ENCODE measurements at places on chromosomes 5 and 9.

- H3K27me3 ChIP-seq, result no peaks in the 10 kb centered on the region
- H3K27ac ChIP-seq, result no peak overlapping the region
- H3K4me3 ChIP-seq, result no peak overlapping the region
- no peaks in the 10 kb centered on the region for H3K4me1 ChIP-seq
Observed at GRCh38 chr5:153807801-153808200, 230.9 kb downstream of the FAM114A2 start.

GRCh38 chr5:136776022-136776927 lies 410.9 kb upstream of the TRPC7 start:
- no peak overlapping the region for H3K4me3 ChIP-seq
- no peaks in the 10 kb centered on the region for H3K27me3 ChIP-seq
- no peaks in the 10 kb centered on the region for H3K36me3 ChIP-seq
- peaks cover 24% of the 10 kb centered on the region for H3K4me1 ChIP-seq
- no peak overlapping the region for H3K27ac ChIP-seq

DNA sequence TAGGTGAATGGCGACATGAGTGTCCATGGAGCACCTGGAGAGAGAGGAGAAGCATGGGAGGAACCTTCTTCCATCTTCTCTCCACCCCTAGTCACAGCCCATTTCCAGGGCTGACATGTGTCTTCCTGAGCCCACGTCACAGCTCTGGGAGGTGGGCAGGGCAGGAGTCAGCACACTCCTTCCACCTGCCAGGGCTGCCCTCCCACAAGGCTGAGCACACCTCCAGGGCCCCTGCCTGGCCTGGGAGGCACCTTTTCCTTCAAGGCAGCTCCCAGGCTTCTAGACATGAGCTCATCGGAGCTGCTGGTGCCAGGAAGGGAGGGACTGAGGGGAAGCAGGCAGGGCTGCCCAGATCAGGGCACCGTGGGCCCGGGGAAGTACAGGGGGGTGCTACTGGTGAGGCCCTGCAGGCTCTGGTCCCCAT lies 13.6 kb upstream of the SYNPO start:
- no peaks in the 10 kb centered on the region for H3K27me3 ChIP-seq
- H3K4me1 ChIP-seq, result peaks cover 18% of the 10 kb centered on the region
- no peaks in the 10 kb centered on the region for H3K36me3 ChIP-seq
- no peak for DNase-seq
- H3K27ac ChIP-seq, result no peak overlapping the region

- no peak overlapping the region for H3K4me3 ChIP-seq
- no peak for DNase-seq
- H3K27me3 ChIP-seq, result no peaks in the 10 kb centered on the region
- H3K36me3 ChIP-seq, result no peaks in the 10 kb centered on the region
- H3K4me1 ChIP-seq, result no peaks in the 10 kb centered on the region
Observed at GRCh38 chr5:8807636-8808035, 738.2 kb downstream of the SEMA5A start.

- H3K4me1 ChIP-seq, result peaks cover 82% of the 10 kb centered on the region
- H3K27me3 ChIP-seq, result no peaks in the 10 kb centered on the region
- DNase-seq, result no peak
- H3K27ac ChIP-seq, result no peak overlapping the region
- no peak overlapping the region for H3K4me3 ChIP-seq
Observed at GRCh38 chr5:38603691-38604090, 47.2 kb upstream of the LIFR start.

DNA sequence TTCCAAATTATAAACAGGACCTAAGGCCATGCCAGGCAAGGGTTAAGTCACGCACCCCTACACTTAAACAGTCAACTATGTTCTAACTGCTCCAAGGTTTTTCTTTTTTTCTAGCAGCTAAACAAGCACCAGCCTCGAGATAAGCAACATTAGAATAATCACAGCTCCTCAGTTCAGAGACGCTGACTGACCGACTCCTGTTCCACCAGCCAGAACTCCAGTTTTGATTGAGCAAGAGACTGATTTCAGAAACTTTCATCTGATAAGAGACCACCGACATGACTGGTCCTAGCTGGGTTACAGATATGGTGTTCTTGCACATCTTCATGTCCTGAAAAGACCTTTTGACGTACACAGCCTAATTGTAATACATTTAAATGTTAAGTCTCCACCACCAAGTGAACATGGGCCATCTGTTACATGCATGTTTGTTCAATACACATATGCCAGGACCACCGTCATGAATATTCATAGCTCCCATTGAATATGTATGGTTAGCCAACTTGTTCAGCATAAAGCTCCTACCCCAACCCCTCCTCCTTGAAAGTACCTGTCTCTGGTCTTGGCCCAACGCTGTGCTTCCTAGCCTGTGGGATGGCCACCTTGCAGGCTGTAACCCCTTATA lies 23.7 kb upstream of the OTULINL start:
- H3K4me3 ChIP-seq, result no peak overlapping the region
- no peak overlapping the region for H3K27ac ChIP-seq
- H3K4me1 ChIP-seq, result 0 out of 2 replicates have a peak, but pooled peaks cover 6% of the 10 kb centered on the region
- no peaks in the 10 kb centered on the region for H3K36me3 ChIP-seq
- no peak for DNase-seq

DNA sequence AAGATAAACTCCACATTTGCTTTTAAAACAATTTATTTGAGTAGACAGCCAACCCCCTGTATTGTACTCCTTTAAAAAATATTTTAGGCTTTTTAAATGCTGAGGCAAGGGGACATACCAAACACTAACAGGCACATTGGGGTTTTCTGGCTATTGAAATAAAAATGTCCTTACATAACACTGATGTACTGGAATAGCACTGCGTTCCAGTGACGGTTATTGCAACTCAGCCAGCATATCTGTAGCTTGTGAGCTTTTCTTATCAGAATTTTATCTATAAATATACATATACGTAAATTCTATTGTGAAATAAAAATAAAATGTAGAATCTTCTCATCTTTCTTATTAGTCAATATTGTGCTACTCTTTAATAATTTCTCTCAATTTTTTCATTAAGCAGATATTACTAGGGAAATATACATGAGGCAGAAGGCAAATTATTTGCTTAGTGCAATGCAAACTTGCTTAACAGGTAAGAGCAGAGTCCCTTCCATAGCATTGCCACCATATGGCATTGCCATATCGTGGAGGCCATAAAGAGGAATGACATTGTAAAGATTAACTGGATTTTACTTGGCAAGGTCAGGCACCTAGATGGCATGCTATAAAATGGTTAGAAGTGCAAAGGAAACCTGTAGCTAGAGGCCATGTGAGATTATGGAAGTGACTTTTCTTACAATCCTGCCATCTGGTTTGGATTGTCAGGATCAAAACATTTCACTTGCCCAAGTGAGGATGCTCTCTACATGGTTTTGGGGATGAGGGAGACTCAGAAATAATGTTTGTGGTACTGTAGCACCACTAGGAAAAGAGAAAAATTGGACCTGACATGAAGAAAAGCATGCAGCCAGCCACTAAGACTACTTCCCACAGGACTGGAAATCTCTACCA lies 94.8 kb upstream of the CDKN2B start:
- no peak overlapping the region for H3K27ac ChIP-seq
- H3K4me1 ChIP-seq, result peaks cover 49% of the 10 kb centered on the region
- H3K27me3 ChIP-seq, result no peaks in the 10 kb centered on the region

DNA sequence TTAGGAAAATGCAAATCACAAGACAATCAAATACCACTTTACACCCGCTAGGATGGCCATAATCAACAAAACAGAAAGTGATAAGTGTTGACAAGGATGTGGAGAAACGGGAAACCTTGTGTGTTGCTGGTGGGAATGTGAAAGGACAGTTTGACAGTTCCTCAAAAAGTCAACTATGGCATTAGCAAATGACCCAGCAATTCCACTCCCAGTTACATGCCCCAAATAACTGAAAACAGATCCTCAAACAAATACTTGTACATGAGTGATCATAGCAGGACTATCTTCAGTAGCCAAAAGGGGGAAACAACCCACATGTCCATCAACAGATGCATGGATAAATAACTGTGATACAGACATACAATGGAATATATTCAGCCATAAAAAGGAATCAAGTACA lies 21.2 kb downstream of the RASGEF1C start:
- no peak for DNase-seq
- no peaks in the 10 kb centered on the region for H3K27me3 ChIP-seq
- no peaks in the 10 kb centered on the region for H3K4me1 ChIP-seq
- H3K27ac ChIP-seq, result no peak overlapping the region
- no peaks in the 10 kb centered on the region for H3K36me3 ChIP-seq

- no peak for DNase-seq
- no peaks in the 10 kb centered on the region for H3K4me1 ChIP-seq
- no peaks in the 10 kb centered on the region for H3K36me3 ChIP-seq
- H3K4me3 ChIP-seq, result no peak overlapping the region
Observed at GRCh38 chr5:19064094-19064493, 923.9 kb downstream of the CDH18 start.

DNA sequence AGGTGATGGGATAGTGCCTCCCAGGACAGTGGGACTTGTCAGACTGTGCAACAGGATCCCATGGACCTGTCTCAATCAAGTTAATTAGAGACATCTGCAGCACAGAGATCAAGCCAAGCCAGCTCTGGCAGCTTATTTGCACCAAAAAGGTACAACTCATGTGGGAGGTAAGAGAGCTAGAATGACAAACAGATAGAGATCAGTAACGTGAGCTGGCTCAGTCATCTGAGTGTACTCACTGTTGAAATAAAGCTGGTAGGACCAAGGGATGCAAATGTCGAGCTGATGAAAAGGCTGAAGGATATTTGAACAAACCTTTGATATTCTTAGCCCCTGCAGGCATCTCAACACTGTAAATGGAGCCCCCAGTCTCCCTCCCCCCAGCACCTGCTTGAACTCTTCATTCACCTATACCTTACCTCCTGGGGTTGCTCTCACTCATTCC lies 198.1 kb downstream of the EFNA5 start:
- no peaks in the 10 kb centered on the region for H3K36me3 ChIP-seq
- no peaks in the 10 kb centered on the region for H3K27me3 ChIP-seq
- H3K4me3 ChIP-seq, result no peak overlapping the region

- H3K4me1 ChIP-seq, result peaks cover 30% of the 10 kb centered on the region
- no peaks in the 10 kb centered on the region for H3K27me3 ChIP-seq
- no peaks in the 10 kb centered on the region for H3K36me3 ChIP-seq
- H3K4me3 ChIP-seq, result no peak overlapping the region
Observed at GRCh38 chr9:136051453-136051836, 43.6 kb downstream of the NACC2 start.

DNA sequence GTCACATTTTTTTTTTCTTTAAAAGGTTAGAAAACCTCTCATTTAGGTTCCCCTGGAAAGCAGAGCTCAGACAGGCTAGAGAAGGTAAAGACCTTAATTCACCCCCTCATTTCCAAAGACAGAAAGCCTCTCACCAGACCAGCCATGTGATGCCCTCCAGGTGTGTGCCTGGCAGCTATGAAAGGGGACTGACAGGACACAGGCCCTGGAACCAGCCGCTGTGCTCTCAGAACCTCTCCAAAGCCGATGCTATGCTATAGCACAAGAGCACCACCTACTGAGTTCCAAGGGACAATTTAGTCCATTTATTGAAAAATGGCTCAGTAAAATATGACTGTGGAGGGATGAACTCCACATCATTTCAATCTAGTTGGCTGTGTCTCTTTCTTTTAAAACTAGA lies 48.8 kb downstream of the FANCC start:
- peak; percentile 68 for DNase-seq
- H3K36me3 ChIP-seq, result no peaks in the 10 kb centered on the region
- H3K4me3 ChIP-seq, result no peak overlapping the region
- peaks cover 31% of the 10 kb centered on the region for H3K4me1 ChIP-seq

- no peaks in the 10 kb centered on the region for H3K27me3 ChIP-seq
- H3K36me3 ChIP-seq, result no peaks in the 10 kb centered on the region
- no peak overlapping the region for H3K27ac ChIP-seq
- H3K4me1 ChIP-seq, result no peaks in the 10 kb centered on the region
- no peak overlapping the region for H3K4me3 ChIP-seq
Observed at GRCh38 chr5:178381206-178381605, 148.6 kb upstream of the PHYKPL start.

- H3K27ac ChIP-seq, result no peak overlapping the region
- DNase-seq, result peak; percentile 62
- no peaks in the 10 kb centered on the region for H3K36me3 ChIP-seq
- no peak overlapping the region for H3K4me3 ChIP-seq
- H3K4me1 ChIP-seq, result peaks cover 18% of the 10 kb centered on the region
Observed at GRCh38 chr9:95499847-95500246, 16.9 kb downstream of the PTCH1 start.

GRCh38 chr5:111511831-111512374 lies 432 bp downstream of the STARD4 start:
- H3K27me3 ChIP-seq, result no peaks in the 10 kb centered on the region
- H3K36me3 ChIP-seq, result no peaks in the 10 kb centered on the region
- H3K4me3 ChIP-seq, result peak overlapping the region; percentile 68
- peak overlapping the region; percentile 95 for H3K27ac ChIP-seq
- DNase-seq, result no peak

DNA sequence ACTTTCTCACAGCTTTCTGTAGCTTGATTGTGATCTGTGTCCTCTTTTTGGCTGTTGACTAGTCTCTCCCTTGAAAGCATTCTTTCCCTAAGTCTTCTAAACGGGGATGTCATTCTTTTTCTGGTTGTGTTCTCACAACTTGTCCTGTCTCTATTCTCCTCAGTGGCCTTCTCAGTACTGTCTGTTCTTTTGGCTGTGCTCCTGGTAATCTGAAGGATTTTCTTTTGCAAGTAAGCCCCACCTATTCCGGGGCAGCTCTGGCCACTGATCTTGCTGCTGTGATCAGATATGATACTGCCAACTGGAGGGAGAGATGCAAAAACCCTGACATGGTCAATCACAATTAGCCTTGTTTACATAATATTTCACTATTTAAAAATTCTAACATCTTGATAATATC lies 172.2 kb downstream of the CDC42SE2 start:
- H3K36me3 ChIP-seq, result peaks cover 1% of the 10 kb centered on the region
- H3K4me1 ChIP-seq, result no peaks in the 10 kb centered on the region
- H3K27me3 ChIP-seq, result no peaks in the 10 kb centered on the region
- DNase-seq, result no peak
- H3K4me3 ChIP-seq, result no peak overlapping the region
- no peak overlapping the region for H3K27ac ChIP-seq

- H3K27me3 ChIP-seq, result no peaks in the 10 kb centered on the region
- H3K4me3 ChIP-seq, result no peak overlapping the region
- no peaks in the 10 kb centered on the region for H3K4me1 ChIP-seq
- H3K36me3 ChIP-seq, result peaks cover 3% of the 10 kb centered on the region
- H3K27ac ChIP-seq, result no peak overlapping the region
Observed at GRCh38 chr5:14681236-14681752, 16.8 kb downstream of the OTULIN start.

GRCh38 chr9:81375187-81376100 lies 313.9 kb downstream of the TLE1 start:
- H3K4me3 ChIP-seq, result no peak overlapping the region
- DNase-seq, result no peak
- no peaks in the 10 kb centered on the region for H3K4me1 ChIP-seq
- no peaks in the 10 kb centered on the region for H3K27me3 ChIP-seq
- no peaks in the 10 kb centered on the region for H3K36me3 ChIP-seq

GRCh38 chr9:7615344-7615743 lies 184.2 kb downstream of the DMAC1 start:
- no peaks in the 10 kb centered on the region for H3K4me1 ChIP-seq
- no peak for DNase-seq
- H3K27ac ChIP-seq, result no peak overlapping the region

- H3K4me3 ChIP-seq, result no peak overlapping the region
- DNase-seq, result no peak
- no peak overlapping the region for H3K27ac ChIP-seq
- H3K36me3 ChIP-seq, result no peaks in the 10 kb centered on the region
Observed at GRCh38 chr5:181283347-181283746, 22.4 kb upstream of the TRIM52 start.
